Cerebellar nuclear complex (tissue), 1 donor: ENCODE measurements at places on chromosomes 11 and 22.

DNA sequence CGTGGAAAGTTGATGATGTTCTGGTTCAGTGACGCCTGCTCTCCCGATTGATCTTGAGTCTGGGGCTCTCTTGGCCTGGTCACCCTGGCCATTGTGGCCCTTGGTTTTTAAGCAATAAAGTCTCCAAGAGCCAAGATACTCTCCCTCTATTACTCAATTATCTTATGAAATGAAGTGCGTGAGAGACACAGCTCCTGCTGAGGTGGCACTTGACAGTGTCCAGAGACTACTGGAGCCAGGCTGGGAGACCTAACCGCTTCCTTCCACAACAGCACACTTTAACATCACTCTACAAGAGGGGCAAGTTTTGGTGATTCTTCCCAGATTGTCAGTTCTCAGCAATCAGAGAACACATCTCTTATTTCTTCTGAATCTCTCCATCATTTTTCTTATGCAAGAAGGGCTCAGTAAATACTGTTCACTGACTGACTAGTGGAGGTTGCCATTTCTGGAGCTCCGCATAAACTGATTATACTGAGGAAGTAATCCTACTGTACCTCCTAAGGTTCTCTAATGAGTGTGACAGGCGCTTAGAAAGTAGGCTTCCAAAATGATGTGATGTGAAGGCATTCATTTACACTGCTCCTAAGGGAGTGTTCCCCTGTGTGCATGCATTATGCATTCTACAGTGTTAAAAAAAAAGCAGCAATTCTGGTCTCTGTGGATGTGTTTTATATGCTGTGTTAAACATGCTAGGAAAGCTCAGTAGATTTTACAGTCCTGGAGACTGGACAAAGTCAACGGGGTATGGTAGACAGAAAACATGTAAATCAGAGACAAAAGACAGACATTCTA is 968.0 kb downstream of the OPCML start:
- DNase-seq = no peak

DNA sequence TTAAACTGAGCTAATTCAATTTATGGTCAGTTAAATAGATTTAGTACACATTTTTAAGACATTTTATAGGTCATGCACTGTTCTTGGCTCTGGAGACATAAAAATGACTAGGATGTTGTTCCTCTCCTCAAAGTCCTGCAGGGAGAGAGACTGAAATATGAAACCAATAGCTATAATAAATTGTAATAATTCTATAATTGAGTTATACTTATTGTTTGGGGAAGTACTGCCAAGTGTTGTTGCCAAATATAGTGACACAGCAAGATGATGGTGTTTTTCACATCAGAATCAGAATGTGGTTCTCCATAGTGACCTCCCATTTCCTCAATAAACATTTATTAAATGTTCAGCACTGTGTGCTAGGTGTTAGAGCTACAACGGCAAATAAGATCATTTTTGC is 470.6 kb downstream of the NTM start:
- DNase-seq = no peak

DNA sequence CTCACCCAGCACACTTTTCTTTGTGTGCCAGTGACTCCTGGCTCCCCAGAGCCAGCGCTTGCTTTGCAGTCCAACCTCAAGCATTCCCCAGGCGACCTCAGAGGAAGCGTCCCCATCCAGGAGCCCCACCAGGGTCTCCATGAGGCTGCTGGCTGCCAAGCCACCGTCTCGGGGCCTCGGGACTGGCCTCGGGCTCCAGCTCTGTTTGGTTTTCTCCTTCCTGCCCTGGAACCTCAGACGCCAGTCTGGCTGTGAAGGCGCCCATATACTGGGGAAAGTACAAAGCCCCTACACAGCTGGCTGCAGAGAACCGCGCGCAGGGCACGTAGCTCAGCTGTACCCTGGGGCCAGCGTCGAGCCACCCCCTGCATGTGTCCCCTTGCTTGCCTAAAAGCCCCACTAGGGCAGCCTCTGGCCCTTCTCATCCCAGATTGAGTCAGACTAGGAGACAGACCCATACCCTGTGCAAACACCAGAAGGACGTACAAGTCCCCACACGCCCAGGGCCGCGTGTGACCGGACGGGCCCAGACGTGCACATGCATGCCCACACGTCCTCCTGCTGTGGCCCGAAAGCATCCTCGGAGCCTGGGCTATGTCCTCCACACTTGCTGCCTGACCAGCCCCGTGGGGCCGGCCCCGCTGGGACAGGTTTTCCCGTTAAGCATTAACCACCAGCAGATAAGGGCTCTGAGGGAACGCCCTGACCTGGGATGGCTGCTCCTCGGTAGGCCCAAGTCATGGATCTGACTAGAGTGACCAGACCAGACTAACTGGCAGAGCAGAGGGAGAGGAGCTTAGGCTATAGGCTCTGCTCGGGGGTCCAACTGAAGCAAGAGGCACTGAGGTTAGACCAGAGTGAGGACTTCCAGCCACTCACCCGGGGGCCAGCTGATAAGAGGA is 4.2 kb upstream of the SYT8 start:
- no peak for DNase-seq

DNA sequence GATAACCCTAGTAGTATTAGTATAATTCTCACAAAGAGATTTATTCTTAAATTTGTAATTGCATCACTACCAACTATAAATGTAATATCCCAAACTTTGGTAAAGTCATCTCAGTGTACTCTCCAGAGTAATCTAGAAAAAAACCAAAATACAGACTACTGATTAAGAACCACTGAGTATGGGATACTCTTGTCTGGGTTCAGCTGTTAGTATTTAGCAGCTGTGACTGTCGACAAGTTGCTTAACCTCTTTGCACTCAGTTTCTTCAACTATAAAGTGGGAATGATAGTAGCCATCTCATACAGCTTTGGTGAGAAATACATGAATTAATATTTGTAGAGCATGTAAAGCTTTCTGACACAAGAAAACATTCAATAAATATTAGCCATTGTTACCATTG is 35.3 kb downstream of the C11orf65 start:
- DNase-seq = no peak

GRCh38 chr22:46640293-46641055 is 20.3 kb downstream of the GRAMD4 start:
- DNase-seq = no peak

- DNase-seq = no peak
These were observed 428.7 kb downstream of the TBC1D22A start for GRCh38 chr22:47190957-47191670.
